ENCODE measurements at places on chromosomes 5 and 9. TPM values are rescaled to one million over a fixed set of nuclear protein-coding genes. Genes with fewer than 3 reads are reported as not detected.

FRMPD1 gene
- polyA plus RNA-seq: 0.61 TPM

DNA sequence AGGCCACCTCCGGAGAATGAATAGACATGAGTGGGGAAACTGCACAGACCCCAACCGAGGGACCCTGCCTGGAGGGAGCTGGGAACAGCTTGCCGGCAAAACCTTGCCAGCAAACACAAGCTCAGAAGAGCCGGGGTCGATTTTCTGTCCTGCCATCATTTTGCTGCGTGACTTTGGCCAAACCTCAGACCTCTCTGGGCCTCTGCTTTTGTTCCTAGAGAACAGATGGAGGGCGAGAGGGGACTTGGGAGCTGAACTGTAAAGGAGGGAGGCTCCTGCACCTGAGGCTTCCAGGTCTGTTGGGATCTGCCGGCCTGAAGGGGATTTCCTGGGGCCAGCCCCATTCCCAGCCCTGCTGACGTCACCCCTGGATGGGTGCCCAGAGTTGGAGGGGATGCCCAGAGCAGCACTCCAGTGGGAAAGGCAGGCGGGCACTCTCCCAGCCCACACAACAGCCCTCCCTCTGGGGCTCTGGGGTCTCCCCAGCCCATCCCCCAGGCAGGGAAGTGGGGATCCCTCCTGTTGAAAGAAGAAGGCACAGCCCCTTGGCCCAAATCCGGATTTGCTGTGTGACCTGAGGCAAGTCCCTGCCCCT, 40.4 kb upstream of the SYNPO start:
- no peak for DNase-seq

DNA sequence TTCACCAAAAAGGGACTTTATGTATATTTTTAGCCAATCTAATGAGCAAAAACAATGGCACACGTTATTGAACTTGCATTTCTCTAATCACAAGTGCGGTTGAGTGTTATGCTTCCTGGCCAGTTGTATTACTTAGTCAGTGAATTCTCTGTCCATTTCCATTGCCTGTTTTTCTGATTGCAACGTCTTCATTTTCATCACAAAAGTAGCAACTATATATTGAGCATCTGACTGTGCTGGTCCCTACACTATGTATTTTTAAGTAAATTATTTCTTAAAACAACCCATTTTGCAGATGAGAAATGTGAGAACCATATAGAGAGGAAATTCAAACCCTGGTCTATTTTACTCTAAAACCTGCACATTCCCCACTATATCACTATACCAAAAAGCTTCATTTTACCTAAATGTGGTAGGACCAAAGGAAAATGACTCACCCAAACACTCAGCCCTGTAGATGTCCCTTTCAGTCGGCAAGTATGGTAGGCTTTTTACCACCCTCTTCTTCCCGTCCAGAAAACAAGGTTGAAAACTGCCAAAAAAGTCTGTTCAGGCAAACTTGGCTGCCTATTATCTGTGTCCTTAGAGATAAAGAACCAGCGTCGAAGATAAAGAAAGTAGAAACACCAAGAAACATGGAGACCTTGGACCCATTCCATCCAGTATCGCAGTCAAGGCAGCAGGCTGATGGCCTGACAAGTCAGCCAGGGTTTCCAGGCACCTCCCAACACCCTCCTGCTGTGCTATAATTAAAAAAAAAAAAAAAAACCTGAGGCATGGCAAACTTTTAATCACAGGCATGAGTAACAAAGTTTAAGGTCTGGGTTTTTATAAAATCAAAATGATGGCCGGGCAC, 18.8 kb upstream of the FAM13B start:
- no peak for DNase-seq

DNA sequence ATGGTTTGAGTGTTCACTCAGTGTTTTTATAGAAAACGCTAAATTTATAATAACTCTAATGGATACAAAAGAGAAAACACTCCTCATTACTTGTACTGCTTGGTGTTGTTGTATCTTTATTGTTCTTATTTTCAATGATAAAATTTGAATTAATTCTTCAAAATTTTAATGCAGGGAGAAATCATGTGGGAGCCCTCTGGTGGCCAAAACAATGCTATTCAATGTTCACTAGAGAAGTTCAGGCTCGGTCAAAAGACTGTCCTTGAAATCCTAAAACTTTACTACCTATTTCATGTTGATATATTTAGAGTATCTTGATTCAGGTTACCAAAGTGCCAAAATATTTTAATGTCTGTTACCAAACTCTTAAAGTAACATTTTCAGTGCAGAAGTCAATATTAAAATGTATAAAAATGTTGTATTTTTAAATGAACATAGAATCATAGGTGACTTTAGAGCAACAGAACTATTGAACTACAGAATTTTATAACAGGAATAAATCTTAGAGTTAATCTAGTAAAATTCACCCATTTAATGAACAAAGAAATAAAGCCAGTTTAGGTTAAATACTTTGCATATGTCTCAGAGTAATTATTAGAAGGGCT, 1259.8 kb downstream of the PTPRD start:
- DNase-seq: no peak

DNA sequence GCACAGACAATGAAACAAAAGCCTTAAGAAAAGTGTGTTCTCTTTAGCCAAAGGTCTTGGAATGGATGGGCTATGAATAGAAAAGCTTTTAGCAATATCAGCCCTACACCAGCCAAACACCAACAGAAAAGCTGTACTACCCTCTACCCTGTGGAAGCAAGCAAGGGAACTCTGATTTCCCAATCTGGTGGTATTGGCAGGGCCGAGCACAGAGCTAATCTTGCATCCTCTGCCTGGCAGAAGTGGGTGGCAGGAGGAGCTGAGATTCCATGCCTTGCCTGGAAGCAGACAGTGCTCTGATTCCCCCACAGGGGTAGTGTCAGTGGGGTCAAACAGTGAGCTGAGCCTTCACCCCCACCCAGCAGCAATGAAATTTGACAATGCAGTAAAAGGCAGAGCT, 29.6 kb upstream of the ZNF782 start:
- DNase-seq: no peak

- no peak for DNase-seq
Measured at GRCh38 chr5:8845296-8845695, 700.6 kb downstream of the SEMA5A start.

DNA sequence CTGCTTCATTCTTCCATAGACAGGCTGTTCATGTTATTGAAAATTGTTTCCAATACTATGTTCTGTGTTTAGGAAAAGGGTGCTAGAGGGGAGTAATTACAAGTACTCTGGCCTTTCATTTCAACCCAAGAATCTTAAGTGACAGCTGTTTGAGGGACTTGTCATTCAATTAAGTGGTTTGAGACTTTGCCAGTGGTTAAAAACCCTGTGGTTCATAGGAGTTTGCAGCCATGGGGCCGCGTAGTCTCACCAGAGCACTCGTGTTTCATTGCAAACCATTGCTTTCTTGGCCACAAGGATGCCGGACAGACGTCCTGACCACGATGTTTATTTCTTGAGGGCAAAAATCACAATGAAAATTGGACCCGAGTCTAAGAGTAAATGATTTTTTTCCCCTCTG, 248.8 kb downstream of the NNT start:
- DNase-seq: no peak

DNA sequence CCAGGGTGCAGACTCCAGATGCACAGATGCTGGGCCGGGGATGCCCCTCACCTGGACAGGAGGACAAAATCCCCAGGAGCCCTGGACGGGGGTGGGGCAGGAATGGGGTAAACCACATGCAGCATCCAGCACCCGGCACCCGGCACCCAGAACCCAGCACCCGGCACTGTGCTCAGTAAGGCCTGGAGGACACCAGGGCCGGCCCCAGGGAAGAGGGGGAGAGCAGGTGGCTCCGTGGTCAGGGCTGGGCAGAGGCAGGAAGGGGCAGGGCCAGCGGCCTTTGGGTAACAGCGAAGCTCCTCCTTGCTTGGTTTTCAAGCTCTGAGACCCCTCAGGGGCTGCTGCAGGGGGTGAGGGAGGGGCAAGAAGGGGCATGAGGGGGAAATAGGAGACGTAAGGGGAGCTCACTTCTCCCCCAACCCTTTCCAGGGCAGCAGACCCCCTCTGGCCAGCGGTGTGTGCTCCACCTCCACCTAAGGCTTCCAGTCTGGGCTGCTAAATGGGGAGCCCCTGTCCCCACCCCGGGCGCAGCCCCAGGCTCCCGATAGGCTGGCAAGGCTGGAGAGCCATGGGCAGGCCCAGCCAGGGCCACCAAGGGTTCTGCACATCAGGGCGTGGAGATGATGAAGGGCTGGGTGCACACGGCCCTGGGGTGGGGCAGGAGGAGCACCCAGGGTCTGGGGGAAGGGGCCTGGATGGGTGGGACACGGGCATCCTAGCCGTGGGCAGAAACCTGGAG, 17.8 kb upstream of the SLC6A19 start:
- DNase-seq: no peak

Measured in large intestine (tissue), 12 donors.